AG08396 (cell line): ENCODE measurements at places on chromosomes 4 and X.

DNA sequence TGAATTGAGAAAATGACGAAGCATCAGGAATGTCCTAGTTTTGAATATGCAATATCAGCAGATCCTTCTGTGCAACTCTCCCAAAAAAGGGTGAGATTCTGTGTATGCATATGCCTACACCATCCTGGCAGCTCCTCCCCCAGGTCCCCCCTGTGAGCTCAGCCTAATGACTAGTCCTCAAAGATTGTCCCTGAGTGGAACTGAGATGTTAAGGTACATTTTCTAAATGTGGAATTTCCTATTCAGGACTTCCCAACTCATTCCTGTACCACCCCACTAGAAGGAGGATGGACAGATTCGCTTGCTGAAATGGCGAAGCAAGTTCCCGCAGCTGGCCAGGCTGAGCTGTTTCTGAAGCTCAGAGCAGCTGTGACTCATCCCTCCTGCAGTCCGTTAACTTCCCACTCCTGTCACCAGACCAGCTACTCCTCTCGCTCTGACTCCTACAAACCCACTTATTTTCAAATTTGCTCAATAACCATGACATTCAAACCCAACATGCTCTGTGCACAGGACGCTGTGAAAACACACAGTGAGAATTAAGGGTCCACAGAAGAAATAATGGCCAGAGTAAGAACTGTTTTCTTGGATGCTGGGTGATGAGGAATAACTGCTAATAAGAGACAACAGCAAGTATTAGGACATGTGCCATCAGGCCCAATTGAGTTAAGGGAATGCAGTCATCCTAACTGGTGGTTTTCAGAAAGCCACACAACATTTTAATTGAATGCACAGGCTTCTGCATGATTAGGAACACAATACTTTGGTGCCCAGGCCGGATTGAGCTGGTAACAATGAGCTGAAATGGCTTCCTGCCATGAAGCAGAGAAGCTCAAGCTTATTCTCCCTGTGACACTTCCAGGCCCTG, 40.0 kb upstream of the IRF2 start:
- DNase-seq = peak; percentile 90

- DNase-seq = peak; percentile 52
Observed at GRCh38 chr4:74228691-74229640, 71.0 kb downstream of the MTHFD2L start.

DNA sequence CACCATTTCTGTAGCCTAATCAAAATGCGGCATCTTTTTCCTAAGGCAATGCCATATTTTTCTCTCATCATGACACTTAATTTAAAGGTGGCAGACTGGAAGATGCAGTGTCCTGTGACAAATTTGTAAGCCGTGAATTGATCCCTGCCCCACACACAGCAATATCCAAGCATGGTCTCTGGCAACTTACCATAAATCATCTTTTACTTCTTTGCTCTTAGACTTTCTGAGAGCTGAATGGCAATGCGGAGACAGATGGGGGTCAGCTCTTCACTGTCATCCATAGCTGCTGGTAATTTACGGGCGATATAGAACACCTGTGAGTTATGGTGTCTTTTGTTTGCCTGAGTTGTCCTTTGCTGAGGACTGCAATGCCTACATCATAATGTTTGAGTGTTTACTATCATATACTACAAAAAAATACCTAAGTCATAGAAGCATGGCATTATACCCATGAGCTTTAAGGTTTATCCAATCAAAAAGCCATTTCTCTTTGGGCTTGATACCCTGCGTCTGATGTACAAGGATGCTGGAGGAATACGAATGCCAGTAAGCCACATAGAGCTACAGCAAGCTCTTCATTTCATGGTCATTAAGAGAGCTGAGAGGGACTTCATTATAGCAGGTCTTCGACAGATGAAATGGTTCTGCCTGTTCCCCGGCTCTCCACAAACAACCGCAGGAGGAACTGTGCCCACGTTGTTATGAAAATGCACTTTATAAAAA, 148.1 kb downstream of the TRIML1 start:
- DNase-seq = no peak

GRCh38 chr4:134018846-134019245, 182.7 kb downstream of the PABPC4L start:
- DNase-seq = no peak

GRCh38 chr4:140172960-140173359, 19.0 kb upstream of the MAML3 start:
- no peak for DNase-seq
